ENCODE measurements at places on chromosomes 5 and 9. TPM values are rescaled to one million over a fixed set of nuclear protein-coding genes. Genes with fewer than 3 reads are reported as not detected.

MAMDC4 gene
- total RNA-seq = 0.64 TPM

SLC4A9 gene
- not detected for total RNA-seq

LCN1 gene
- not detected for total RNA-seq

ADRA1B gene
- under 0.01 TPM for total RNA-seq

MZB1 gene
- total RNA-seq = not detected

MBLAC2 gene
- total RNA-seq = 5.1 TPM

OBP2B gene
- not detected for total RNA-seq

C9orf153 gene
- 0.38 TPM for total RNA-seq

TEX10 gene
- total RNA-seq = 28.1 TPM

RNF180 gene
- 2.9 TPM for total RNA-seq

TNFSF15 gene
- total RNA-seq = 0.90 TPM

TAF11L10 gene
- not detected for total RNA-seq

SEMA5A gene
- under 0.01 TPM for total RNA-seq

NDST1 gene
- total RNA-seq = 22.3 TPM

FAM78A gene
- 3.3 TPM for total RNA-seq

ADGRV1 gene
- 0.13 TPM for total RNA-seq

MLANA gene
- not detected for total RNA-seq

CCNJL gene
- 8.5 TPM for total RNA-seq

IFNB1 gene
- not detected for total RNA-seq

PLPP7 gene
- total RNA-seq = 2.3 TPM

CDX1 gene
- not detected for total RNA-seq

FANCC gene
- total RNA-seq = 7.1 TPM

ACTBL2 gene
- total RNA-seq = not detected

PCDHA10 gene
- total RNA-seq = 0.13 TPM

QRFP gene
- total RNA-seq = not detected

SNCB gene
- total RNA-seq = 0.76 TPM

RRAGA gene
- 28.1 TPM for total RNA-seq

SLC6A3 gene
- not detected for total RNA-seq

FOXD4 gene
- total RNA-seq = 0.13 TPM

SLC6A7 gene
- not detected for total RNA-seq

PPP1R26 gene
- total RNA-seq = 11.3 TPM

LEAP2 gene
- total RNA-seq = 0.13 TPM

All from dermis microvascular lymphatic vessel endothelial cell (primary cell).